CD4-positive, alpha-beta T cell treated with Interleukin-2 at 100 ng/mL for 4 hours (primary cell): ENCODE measurements at places on chromosomes 12 and 14.

DNA sequence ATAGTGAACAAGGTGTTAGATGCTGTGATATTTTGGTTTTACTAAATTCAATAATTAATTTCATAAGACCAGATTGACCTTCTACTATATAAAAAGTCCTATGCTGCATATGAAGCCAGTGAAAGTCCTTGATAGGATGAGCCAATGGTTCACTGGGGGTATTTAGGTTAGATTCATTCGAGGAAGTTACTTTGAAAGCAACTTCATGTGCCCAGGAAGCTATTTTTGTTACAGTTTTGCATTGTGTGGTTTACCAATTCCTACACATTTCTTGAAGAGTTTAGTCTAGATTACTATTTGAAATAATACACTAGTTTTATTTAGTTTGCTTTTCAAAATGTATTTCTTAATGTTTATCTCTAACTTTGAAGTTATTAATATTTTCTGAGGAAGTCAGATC, 58.5 kb upstream of the RMST start:
- no peak for DNase-seq

DNA sequence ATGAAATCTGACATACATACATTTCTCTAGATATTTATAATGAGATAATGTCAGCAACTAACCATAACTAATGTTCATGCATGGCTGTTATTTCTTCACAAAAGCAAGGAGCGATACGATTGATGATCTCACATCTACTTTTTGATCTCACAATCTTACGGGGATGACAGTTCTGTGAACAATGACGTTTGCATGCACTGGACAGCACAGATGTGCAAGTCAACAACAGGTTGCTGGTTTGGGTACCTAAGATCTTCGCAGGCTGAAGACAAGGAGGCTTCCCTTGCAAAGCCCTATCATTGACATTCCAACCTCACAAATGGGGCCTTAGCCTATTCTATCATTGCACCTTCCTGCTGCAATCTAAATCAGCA, 53.6 kb downstream of the C12orf42 start:
- no peak for DNase-seq

DNA sequence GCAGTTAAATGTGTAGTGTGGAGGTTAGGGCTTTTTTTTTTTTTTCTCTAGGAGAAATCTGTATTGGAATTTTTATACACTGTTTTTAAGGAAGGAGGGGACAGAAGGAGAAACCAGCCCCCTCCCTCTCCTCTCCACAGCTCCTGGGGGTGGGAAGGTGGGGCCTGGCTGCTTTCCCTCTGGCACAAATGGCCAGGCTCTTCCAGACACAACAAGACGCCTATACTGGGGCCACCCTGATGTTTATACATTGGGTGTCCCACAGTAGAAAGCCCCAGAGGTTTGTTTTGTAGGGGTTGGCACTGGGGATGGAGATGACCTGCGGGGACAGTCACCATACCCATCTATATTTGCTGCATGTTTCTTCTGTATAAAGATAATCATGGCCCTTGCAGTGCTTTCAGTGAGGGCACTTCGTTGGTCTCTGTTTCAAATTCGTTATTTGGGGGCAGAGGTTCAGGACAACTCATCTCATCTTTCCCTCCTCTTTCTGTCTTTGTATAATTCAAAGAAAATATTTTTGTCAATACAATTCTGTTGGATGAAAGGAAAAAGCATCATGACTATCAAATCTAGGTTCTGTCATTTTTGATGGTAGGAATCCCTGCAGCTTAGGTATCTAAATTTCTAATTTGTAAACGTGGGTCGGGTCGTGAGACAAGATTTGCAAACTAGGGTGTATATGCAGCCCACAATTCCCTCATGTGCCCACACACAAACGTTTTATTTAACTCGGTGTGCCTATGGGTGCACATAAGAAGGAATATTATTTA, 2.3 kb upstream of the HOTAIR start:
- no peak for DNase-seq

DNA sequence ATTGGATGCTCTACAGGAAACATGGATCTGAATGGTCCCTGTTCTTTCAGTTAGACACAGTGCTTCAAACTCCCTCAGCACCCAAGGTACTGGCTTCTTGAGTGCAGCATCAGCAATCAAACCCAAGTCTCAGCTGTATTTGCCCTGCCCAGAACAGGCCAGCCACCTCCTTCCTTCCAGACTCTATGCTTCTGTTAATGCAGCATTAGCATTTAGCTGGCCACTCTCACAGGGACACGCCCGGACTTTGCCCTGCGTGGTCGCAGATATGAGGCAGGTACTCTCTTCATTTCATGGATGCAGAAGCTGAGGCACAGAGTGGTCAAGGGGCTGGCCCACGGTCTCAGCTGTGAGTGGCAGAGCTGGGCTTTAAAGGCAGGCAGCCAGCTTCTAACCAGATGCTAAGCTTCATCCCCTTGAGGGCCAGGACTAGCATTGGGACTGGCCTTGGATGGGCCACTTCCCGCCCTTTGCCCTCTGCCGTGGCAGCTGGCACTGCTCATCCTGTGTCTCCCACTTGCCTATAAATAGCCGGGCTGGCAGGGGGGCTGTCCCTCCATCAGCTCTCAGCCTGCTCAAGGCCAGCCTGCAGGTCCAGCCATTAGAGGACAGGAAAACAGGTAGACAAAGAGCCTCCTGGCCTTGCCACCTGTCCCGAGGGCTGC, 1.5 kb upstream of the SLC25A47 start:
- DNase-seq, result no peak
